Right lung (tissue), 10 donors: ENCODE measurements at places on chromosomes 11 and 22. TPM values are rescaled to one million over a fixed set of nuclear protein-coding genes. Genes with fewer than 3 reads are reported as not detected.

Gene APOL5
- polyA plus RNA-seq = not detected

Gene CREBZF
- polyA plus RNA-seq = 122 TPM

Gene NR1H3
- polyA plus RNA-seq = 57.9 TPM

Gene CD248
- polyA plus RNA-seq = 121 TPM

Gene MOGAT2
- polyA plus RNA-seq = not detected

Gene PRG3
- polyA plus RNA-seq = 0.48 TPM

Gene SOX10
- 0.48 TPM for polyA plus RNA-seq

Gene LZTR1
- 43.4 TPM for polyA plus RNA-seq

Gene CLMP
- polyA plus RNA-seq = 18.6 TPM

Gene NCAM1
- 41.5 TPM for polyA plus RNA-seq

Gene XKR3
- polyA plus RNA-seq = not detected

Gene LINC01488
- polyA plus RNA-seq = 0.14 TPM

Gene ASPHD2
- 0.40 TPM for polyA plus RNA-seq

Gene FGF4
- polyA plus RNA-seq = not detected

Gene CSF2RB
- 2.7 TPM for polyA plus RNA-seq

Gene OLFML1
- 42.6 TPM for polyA plus RNA-seq

Gene EXPH5
- polyA plus RNA-seq = 8.1 TPM

Gene OR52I1
- polyA plus RNA-seq = 0.10 TPM

Gene MTA2
- 96.3 TPM for polyA plus RNA-seq

Gene PEX26
- 22.0 TPM for polyA plus RNA-seq

Gene UBQLN3
- polyA plus RNA-seq = not detected

Gene APOBEC3F
- polyA plus RNA-seq = 11.0 TPM

Gene CBX7
- polyA plus RNA-seq = 7.8 TPM

Gene SERPIND1
- polyA plus RNA-seq = 0.08 TPM

Gene LMO2
- polyA plus RNA-seq = 34.0 TPM

Gene ZBTB16
- 3.1 TPM for polyA plus RNA-seq

Gene HEPACAM
- polyA plus RNA-seq = 0.15 TPM

Gene SCN2B
- 5.7 TPM for polyA plus RNA-seq

Gene STX3
- polyA plus RNA-seq = 29.3 TPM
